ENCODE measurements at places on chromosomes 5 and 9.

DNA sequence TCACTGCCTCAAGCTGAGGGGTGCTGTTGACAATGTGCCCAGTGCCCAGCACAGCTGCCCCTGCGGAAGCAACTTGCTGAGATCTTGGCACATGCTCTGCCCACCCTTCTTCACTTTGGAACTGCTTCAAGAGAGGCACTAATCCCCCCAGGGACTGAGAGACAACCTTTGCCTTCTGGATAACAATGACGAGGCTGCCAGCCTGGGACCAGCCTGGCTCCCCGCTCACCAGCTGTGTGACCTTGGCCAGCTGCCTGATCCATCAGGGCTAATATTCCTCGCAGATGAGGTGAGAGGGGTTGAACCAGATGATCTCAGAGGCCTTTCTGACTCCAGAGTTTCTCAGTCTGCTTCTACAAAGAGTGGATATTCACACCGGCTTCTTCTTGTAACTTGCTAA is 81.0 kb downstream of the SHB start:
- DNase-seq, result no peak

DNA sequence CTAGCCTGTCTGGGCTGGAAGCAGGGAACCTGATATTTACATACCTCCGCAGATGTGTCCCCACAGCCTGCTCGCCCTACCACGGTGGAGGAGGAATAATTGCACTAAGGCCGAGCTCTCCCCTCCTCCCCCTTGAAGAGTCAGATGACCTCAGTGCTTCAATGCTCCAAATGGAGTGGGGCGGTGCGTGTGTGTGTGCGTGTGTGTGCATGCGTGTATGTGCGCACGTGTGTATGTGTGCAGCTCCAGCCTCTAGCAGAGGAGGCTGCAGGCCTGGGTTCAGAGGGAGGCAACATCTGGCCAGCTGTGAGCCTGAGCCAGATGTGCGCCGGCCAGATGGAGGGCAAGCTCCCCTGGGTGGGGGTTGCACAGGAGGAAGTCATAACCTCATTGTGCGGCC is 90.5 kb downstream of the NRG2 start:
- DNase-seq, result no peak

- no peak for DNase-seq
Measured at GRCh38 chr5:22787807-22788206, 65.3 kb downstream of the CDH12 start.

- no peak for DNase-seq
Measured at GRCh38 chr9:26457151-26457550, 435.5 kb downstream of the CAAP1 start.

DNA sequence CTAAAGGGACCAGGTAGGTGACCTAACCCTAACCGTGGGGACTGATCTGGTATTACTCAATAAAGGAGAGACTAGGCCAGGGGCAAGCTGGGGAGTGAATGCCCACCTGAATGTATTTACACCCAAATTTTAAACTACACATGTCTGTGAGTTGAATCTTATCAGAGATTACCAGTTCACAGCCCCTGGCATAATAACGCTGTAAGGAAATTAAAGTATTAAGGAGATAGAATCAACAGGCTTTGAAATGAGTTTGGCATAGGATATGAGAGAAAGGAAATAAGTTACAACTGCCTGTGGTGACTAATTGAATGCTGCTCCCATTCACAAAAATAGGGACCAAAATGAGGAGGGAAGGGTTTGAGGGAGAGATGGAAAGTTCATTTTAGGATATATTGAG is 593.3 kb downstream of the CSNK1G3 start:
- DNase-seq, result no peak

DNA sequence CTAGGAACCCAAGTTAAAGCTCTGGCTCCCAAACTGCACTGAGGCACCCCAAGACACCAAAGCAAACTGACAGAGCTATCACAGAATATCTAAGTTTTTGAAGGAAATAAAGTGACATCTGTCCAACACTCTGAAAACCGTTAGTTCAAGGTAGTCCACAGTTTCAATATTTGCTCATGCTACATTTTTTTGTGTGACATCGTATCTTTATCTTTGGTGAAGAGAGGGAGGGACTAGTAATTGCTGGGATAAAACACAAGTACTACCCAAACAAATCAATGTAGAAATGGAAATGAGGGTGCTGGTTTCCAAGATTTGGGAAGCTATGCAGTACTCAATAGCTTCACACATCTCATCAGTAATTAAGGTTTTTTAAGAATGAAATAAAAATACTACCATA is 20.6 kb downstream of the LIFR start:
- no peak for DNase-seq

DNA sequence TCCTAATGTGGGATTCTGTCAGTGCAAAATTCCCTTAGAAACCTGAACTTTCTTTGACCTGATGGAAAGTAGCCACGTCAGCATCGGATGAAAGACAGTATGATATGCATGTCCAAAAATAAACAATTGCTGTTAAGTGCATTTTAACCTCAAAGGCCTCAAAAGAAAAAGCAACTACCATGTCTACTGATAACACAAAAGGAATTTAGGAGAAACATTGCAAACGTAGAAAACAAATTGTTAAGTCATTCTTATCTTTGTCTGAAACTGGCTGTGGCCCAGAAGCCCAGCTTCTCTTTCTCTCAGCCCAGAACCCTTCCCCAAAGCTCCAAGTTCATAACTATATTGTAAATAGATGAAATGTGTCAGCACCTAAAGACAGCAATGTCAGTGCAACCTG is 11.1 kb upstream of the LHFPL2 start:
- DNase-seq, result no peak

DNA sequence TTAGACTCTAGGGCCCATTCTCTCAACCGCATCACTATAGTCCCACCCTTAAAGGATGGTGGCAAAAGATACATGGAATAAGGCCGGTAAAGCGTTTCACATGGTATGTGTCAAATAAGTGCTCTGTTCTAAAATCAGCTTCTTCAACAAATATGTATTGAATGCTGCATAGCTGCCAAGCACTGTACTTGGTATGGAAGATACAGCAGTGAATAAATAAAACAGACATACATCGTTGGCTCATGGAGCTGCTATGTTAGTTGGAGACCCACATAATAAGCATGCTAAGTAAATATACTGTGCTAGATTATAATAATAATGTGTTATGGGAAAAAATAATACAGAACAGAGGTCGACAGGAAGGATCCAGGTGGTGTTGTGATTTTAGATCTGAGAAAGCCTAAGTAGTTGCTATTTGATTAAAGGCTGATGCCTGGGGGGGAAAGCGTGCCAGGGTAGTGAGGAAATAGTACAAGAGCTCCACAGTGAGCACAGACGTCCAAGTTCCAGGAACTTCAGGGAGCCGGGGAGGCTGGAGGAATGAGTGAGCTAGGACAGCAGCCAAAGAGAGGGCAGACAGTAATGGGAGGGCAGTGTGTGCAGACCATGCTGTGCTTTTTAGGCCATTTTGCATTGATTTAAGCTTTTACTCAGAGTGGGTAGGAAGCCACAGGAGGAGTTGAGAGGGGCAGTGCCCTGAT is 93.7 kb downstream of the JAKMIP2 start:
- DNase-seq, result no peak

GRCh38 chr5:66080664-66081063 is 63.4 kb upstream of the SREK1 start:
- DNase-seq, result no peak

DNA sequence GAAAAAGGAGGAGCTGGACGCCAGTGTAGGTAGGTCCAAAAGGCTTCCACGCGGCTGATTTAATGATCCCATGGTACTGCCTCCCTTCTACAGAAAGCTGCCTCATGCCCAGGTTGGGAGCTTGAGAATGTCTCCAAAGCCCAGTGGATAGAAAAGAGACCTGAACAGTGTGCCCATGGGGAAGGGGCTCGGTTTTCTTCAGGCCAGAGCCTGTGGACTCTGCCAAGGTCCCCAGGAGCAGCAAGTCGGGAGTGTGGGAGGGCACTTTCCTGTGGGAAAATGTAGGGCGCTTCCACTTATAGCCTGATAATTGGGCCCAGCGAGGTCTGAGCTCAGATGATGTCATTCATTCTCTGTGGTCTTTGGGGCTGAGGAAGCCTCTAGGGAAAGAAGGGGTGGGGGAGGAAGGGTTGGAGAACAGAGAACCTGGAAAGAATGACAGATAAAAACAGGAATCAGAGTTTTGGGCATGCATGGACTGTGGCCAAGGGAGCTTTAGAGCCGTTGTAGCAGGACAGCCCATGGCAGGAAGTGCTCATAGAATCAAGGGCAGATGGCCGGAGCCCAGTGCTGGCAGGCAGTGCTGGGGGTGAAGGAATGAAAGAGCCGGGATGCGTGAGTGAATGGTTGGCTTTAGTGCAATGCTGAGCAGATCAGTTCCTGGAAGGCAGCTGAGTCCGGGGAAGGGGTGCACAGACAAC is 42.5 kb upstream of the SH3PXD2B start:
- no peak for DNase-seq

DNA sequence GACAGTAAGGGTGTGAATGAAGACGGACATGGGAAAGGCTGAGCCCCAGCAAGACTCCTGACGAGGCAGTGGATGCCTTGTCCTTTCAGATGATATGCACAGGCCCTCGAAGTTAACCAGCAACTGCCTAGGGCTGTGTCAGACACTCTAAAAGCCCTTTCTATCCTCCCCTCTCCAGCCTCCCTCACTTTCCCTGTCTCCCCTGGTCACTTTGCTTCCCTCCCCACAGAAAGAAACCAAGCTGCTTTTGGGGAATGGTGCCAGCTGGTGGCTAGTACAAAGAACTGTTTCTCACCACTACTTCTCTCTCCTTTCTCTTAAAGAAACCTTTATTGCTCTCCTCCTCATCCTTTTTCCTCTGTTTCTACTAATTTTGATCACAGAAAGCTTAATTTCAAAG is 21.4 kb downstream of the LHFPL2 start:
- DNase-seq, result no peak

- DNase-seq, result no peak
Measured at GRCh38 chr9:15885464-15885863, 332.6 kb downstream of the CCDC171 start.

DNA sequence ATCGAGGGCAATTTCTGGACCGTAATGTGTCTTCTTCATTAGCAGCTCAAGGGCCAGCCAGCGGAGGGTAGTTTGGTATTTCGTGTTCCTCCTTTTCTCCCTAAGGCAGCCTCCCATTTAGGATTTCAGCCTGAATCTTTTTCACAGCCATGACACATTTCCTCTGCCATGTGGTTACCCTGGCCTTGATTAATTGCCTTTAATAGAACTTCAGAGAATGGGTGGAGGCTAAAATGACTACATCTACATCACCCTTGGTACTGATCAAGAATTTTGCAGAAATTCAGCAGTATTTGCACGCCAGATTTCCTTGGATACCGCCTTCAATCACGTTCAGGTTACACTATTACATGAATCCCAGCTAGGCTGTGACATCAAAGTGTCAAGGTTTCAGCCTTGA is 58.0 kb downstream of the ADAMTS16 start:
- DNase-seq, result no peak

DNA sequence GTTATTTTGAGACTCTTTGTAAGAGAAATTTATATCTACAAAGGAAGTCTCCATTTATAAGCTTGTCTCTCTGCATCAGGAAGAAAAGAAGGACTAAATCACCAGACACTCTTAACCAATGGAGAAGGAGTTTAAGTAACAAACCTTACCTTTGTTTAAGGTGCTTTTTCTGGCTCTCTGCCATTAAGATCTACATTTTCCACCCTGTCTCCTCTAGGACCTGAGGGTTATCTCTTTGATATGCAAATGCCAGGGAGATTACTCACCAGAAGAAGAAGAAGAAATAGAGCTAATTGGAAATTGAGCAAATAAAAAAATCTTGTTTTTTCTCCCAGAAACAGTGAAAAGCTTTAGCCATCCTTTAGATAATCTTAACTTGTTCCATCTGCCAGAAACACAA is 60.9 kb downstream of the CDKN2A start:
- no peak for DNase-seq

GRCh38 chr5:59599729-59600128 is 293.8 kb downstream of the PDE4D start:
- DNase-seq, result no peak

All from glutamatergic neuron (in vitro differentiated cells).